ENCODE measurements at places on chromosomes 12 and 14.

DNA sequence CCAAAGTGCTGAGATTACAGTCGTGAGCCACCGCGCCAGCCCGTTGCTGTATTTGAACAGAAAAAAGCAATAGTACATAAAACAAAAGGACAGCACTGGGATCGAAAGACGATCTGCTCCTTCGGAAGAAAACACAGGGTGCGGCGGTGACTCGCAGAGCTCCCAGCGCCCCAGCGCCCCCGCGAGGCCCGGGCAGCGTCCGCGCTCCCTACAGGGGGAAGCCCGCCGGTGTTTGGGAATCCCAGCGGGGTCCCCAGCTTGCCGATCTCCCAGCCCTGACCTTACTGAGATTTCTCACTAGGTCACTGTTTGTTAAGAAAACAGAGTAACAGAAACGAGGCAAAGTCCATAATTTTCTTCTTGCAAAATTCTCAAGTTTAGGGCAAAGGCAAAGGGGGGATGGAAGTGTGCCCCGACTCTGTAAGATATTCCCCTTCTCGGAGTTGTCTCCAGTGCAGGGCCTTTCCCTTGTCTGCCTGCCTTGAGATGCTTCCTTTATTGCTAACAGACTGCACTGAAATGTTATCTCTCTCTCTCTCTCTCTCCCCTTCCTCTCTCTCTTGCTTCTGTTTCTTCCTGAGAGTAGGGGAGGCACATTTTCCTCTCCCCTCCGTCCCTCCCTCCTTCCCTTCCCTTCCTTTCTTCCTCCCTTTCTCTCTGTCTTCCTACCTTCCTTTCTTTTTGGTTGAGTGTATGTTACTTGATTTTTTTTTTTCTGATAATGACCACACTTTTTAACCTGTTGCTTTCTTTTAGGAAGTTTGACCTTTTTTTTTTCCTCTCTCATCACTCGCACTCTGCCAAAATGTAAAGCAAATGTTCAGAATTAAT lies 91.9 kb downstream of the TMEM30B start:
- peak; percentile 32 for DNase-seq

DNA sequence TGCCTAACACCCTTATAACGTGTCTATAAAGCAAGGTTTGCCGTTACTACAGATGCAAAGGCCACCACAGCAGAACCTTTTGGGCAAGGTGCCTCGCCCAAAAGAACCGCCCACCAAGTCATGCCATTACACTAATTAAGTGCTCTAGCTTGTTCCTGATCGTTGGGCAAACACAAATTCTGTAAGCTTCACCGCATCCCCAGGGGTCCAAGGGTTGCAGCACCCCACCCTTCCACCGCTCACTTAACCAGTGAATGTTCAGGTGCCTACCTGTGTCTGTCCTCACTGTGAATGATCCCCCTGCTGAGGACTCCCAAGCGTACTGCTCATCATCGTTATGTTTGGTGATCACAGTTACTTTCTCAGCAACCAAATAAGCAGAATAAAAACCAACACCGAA lies 1.4 kb downstream of the HSP90AA1 start:
- no peak for DNase-seq

DNA sequence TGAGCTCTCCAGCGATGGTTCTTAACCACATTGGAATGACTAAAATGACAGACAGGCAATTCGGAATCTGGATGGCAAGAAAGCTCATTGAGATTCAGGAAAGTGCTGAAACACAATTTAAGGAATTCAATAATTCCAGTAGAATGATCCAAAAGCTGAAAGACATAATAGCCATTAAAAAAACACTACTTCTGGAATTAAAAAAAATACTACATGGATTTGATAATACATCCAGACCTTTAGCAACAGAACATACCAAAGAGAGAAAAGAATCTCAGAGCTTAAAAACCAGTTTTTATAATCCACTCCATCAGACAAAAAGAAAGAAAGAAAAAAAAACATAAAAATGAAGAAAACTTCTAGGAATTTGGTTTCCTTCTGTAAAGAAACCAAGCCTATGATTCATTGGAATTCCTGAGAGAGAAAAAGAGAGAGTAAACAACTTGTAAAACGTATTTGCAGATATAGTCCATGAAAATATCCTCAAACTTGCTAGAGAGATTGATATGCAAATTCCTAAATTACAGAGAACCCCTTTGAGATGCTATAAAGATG lies 52.8 kb downstream of the SLCO1B1 start:
- no peak for DNase-seq

GRCh38 chr14:72686832-72687231 lies 207.1 kb downstream of the DPF3 start:
- no peak for DNase-seq

- no peak for DNase-seq
These were observed 599.8 kb downstream of the RPL10L start for GRCh38 chr14:46051796-46052195.

DNA sequence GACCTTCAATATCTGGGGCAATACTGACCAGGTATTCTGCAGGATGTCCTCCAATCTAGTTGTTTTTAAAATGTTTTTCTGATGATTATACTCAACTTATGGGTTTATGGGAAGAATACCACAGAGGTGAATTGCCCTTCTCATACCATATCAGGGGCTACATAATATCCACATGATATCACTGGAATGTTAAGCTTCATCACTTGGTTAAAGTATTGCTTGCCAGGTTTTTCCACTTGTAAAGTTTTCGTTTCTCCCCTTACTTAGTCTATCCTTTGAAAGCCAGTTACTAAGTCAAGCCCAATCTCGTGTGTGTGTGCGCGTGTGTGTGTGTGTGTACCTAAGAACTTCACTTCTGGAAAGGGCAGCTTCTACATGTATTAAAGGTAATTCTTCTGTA lies 980.9 kb upstream of the FBXO33 start:
- DNase-seq = no peak
